ENCODE measurements at places on chromosomes 6 and 20.
A peak's percentile ranks its signal among the peaks of the same experiment; 100 is the strongest.

- no peak for DNase-seq
Observed at GRCh38 chr20:46219190-46219589, 89.1 kb downstream of the CDH22 start.

DNA sequence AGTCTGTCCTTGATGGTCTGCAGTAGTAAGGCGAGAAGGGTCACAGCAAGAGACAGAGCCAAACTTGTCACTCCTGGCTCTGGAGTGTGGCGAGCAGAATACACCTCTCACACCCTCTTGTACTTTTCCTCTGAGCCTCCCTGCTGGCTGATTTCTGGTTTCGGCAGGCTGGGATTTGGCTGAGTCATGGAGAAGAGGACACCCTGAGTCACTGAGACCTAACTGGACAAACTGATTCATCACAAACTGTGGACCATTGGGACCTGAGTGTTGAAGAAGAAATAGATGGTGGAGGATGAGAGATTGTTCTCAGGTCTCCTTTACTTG lies 101.7 kb downstream of the F13A1 start:
- peak; percentile 85 for DNase-seq

DNA sequence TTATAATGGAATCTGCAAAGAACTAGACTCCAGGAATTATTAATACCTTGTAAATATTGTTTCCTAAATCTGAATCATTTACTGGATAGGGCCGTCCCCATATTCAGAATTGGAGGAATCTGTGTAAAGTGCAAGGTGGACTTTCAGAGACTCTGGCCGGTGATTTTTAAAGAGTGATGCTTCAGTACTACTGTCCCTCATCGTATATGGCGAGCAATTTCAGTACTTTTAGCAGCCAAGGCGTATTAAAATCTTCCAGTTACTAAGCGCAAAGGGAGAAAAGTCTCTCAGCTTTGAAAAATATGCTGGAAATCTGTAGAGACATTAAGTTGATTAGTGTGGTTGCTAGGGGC lies 483 bp downstream of the SMIM26 start:
- no peak for DNase-seq

- peak; percentile 6 for DNase-seq
Observed at GRCh38 chr6:123022975-123023374, 26.9 kb downstream of the CLVS2 start.

DNA sequence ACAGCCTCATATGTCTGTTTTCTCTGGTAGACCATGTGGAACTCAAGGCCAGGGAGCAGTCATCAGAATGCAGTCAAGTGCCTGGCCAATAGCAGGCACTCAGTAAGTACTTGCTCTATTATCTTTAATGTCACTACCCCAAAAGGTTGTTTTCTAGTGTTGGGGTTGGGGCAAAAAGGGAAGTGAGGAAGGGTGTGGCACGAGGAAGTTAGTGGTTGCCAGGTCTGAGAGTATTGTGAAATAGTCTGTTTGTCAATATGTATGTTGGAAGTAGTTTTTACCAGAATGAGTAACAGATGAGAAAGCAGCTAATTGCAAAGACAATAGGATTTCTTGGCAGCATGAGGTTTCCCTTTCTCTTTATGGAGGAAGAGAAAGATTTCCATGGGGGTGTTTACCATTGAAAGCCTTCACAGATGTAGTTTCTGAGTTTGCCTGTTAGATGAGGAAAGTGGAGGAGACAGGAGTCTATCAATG lies 59.5 kb upstream of the ARMH2 start:
- DNase-seq, result no peak

DNA sequence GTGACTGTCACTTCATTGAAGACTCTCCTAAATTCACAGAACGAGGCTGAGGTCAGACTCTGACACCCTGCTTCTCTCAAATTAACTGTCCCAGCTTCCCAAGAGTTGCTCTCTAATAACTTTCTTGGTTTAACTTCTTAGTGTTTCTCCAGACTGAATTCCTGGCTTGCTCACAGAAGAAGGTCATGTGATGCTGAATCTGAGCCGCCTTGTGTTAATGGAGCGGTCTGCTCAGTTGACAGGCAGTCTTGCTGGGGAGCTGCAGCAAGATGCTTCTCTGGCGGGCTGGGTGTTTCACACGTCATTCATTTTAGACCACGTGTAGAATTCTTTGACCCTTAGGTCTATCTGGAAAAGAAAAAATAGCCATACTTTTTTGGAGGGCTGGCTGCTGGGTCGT lies 107.3 kb downstream of the FOXO3 start:
- peak; percentile 57 for DNase-seq

GRCh38 chr20:10074513-10074912 lies 39.7 kb downstream of the ANKEF1 start:
- DNase-seq, result peak; percentile 97

DNA sequence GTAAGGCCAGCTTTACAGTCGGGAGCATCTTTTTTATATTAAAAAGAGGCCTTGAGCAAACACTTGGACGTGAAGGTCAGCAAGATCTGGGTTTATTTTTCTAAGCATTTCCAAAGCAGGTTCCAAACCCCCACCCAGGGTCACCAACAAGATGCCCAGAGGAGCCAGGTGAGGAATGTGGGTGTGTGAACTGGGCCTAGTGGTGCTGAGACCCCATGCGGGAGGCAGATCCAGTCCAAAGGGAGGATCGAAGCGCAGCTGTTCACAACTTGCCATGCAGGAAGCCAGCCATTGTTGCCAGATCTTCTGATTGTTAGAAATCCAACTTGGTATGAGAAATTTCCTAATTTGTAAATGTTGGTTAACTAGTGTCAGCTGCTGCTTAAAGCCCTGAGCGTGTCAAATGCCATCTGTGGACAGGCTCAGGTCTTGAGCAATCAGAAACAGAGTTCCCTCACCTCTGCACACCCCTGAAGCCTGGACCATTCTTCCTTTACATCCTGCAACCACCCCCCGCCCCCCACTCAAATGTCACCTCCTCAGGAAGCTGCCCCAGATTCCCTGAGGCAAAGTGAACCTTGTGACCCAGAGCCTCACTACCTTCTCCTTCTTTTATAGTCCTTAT lies 46.5 kb downstream of the NFATC2 start:
- no peak for DNase-seq

DNA sequence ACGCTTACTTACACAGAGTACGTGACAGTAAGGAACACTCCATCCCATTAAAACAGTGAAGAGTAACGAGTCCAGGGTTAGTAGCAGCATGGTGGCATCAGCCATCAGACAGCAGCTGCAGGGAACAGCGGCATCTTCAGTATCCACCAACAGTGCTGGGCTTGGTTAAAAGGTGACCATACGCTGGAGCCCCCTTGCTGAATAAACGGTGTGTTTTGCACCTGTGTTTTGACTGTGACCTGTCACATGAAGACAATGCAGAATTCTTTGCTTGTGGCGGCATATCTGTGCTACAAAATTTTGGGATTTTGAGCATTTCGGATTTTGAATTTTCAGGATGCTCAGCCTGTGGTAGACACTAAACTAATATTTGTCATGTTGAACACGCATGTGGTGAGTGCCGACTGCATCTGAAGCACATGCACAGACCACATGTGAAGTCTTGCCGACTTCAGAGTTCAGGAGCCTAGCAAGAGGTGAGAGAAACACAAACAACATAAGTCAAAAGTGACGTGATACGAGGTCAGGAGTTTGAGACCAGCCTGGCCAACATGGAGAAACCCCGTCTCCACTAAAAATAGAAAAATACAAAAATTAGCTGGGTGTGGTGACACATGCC lies 69.3 kb upstream of the FRMD1 start:
- DNase-seq, result no peak

GRCh38 chr20:56909918-56910714 lies 281.0 kb downstream of the TFAP2C start:
- DNase-seq, result no peak

DNA sequence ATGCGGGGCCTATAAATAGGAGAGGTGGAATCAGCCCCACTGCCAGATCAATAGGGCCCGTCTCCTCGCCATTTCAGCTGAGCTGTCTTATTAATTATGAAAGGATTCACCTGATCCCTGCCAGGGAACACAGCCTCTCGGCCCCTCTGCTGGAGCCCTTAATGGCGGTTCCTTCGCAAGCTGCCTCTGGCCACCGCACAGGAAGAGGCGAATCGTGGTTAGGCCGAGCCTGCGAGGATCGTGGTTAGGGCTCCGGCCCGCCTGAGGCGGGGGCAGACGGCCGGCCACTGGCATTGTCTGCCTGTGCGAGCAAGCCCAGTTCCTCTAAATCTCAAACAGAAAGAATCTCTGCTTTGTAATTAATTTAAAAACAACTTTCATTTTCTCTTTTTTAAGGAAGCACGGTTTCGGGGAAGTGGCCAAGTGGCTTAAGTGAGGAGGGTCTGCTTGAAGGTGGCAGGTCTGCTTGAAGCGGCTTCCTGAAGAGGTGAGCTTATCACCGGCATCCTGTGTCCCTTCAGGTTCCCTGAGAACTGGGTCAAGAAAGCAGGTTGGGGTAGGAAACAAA lies 9.2 kb downstream of the NRN1 start:
- no peak for DNase-seq

DNA sequence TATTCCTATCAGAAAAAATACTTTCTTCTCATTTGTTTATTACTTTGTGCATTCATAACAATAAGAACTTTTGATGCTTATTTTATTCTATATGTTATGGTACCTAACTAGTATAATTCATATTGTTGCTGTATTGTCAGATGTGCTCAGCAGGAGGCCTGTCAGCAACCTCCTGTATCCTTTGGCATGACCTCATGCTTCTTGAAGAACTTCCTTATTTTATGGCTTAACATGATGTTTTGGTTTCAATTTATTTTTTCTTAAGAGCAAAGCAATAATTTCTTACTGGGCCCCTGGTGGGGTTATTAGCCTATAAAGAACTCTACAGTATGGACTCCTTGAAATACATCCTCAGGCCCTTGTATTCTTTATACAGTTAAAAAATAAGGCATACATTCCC lies 17.3 kb downstream of the GGTLC1 start:
- no peak for DNase-seq

- peak; percentile 36 for DNase-seq
Observed at GRCh38 chr6:168884646-168885086, 369.0 kb downstream of the THBS2 start.

DNA sequence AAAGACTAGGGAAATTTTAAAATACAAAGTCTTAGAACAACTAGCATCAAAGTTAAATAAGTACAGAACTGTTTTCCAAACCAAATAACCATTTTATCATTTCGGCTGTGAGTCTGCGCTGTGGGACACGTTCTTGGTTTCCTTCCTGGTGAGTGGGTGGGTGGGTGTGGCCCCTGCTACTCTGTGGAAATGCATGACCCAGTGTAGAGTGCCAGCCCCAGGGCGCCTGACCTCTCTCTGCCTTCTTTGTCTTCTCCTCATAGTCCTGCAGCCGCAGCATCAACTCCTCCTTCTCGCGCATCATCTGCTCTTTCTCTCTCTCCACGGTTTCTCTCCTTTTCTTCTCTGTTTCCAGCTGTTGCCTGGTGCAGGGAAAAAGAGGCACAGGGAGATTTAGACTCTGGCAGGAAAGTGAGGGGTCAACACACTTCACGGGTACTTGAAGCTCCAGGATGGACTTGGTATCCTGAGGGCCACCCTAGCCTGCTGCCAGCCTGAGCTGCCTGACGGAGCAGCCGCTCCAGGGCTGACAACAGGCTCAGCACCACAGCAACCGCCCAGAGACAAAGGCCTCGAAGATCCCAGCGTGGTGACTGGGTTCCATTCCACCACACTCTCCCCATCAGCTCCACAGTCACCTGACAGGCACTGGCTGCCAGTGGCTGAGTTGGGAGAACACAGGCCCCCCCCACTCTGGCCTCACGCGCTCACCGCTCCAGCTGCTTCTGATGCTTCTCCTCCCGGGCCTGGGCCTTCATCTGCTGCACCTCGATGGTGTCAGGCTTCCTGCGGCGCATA lies 48.4 kb downstream of the EZR start:
- DNase-seq, result no peak

DNA sequence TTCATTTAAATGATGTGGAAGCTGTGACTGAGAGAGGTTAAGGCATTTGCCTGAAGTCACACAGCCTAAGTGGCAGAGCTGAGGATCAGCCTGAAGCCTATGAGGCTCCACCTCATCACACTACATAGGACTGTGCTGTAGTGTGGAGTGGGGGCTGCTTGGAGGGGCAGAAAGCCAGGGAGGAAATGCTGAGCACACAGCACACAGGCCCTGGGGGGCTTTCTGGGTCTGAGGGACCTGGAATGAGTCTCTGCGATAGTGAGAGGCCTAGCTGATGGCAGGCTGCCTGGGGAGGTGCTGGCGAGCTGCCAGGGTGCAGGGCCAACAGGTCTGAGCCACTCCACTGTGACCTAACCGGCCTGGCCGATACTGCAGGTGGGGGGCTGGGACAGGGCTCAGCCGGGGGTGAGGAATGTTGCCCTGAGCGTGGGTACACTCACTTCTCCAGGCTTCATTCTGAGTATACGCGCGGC lies 2.2 kb upstream of the ARHGAP40 start:
- DNase-seq, result no peak

DNA sequence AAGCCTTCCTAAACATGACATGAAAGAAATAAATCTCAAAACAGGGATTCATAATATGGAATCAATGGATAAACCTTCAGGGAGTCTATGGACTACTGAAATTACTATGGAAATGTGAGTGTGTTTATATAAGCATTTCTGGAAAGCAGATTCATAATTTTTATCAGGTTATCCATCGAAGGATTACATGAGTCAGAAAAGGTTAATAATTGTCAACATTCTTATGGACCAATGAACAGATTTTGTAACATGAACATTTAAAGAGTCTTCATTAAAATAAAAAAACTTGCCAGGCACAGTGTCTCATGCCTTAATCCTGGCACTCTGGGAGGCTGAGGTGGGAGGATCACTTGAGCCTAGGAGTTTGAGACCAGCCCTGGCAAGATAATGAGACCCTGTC lies 84.8 kb downstream of the AHI1 start:
- peak; percentile 62 for DNase-seq

- no peak for DNase-seq
Observed at GRCh38 chr6:100617633-100618350, 153.1 kb upstream of the SIM1 start.

- no peak for DNase-seq
Observed at GRCh38 chr6:34663371-34663770, 33.2 kb downstream of the ILRUN start.

GRCh38 chr6:157560691-157561413 lies 179.9 kb downstream of the ZDHHC14 start:
- no peak for DNase-seq

DNA sequence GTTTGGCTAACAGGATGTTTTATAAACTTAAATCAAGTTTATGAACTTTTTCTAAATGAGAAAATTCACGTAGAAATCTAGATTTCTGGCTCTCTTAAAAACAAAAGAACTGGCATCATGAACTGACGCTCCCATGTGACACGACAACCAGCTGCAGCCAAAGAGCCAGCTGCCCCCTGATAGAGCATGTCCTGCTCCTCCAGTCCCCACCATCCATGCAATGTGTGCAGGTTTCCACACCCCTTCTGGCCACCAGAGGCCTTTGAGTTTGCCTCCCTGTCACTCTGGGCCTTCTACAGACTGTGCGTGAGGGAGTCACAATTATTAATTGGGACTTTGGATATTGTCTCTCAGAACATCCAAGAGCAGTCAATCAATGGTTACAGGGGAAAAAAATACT lies 1.6 kb upstream of the GPLD1 start:
- no peak for DNase-seq

DNA sequence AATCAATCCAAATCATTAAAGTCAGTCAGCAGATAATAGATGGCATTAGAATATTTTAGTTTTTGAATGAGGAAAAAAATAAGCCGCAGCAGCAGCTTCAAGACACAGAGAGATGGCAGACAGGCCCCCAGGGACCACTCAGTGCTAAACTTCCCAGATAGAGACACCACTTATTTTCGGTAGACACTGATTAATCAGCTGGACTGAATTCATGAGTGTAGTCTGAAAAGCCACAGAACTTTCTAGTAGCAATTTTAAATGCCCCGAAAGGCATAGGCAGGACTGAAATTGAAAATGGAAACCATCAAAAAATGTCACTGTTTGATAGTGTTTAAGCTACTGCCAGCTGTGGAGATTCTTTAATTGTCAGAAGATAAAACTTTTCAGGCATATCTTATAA lies 3.1 kb upstream of the CLDN20 start:
- DNase-seq, result no peak

Data from fibroblast of skin of back (primary cell).